ENCODE measurements at places on chromosomes 5 and 9. TPM values are rescaled to one million over a fixed set of nuclear protein-coding genes. Genes with fewer than 3 reads are reported as not detected.

DNA sequence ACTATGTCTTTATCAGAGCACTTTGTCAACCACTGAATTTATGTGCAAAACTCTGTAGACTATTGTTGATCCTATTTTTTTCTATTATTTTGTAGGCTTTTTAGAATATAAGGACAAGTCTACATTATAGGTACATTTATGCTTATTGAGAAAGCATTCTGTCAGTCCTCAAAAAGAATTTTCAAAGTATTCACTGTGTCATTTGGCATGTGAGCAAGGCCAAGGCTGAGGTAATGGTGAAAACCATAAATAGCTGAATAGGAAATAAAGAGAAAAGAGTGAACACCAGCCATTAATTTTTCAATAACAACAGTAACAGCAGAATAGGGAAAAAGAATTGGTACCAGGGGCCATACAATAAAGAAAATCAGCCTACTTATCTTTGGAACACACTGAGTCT is 21.0 kb downstream of the SKIC3 start:
- no peak for DNase-seq

- no peak for DNase-seq
Observed at GRCh38 chr9:80556631-80557030, 984.9 kb downstream of the TLE4 start.

Gene PHF24
- polyA plus RNA-seq: not detected

- DNase-seq: no peak
Observed at GRCh38 chr5:1007221-1007680, 1.4 kb upstream of the NKD2 start.

- no peak for DNase-seq
Observed at GRCh38 chr5:149581192-149581861, at the start of gene ARHGEF37. Gene ARHGEF37, plus strand, starts transcription at chr5:149581498. Its CDS starts 16,272 bp downstream, at chr5:149597770.

- no peak for DNase-seq
Observed at GRCh38 chr5:137737349-137738131, 1.7 kb upstream of the KLHL3 start.
